ENCODE measurements at places on chromosomes 16 and 17.

- H3K4me3 ChIP-seq, result no peak overlapping the region
- H3K4me1 ChIP-seq, result peaks cover 57% of the 10 kb centered on the region
- DNase-seq, result no peak
- no peak overlapping the region for H3K27ac ChIP-seq
Observed at GRCh38 chr17:73566905-73567782, 77.1 kb downstream of the SDK2 start.

GRCh38 chr16:27793249-27793622, 243.3 kb downstream of the KATNIP start:
- H3K27ac ChIP-seq, result no peak overlapping the region
- H3K36me3 ChIP-seq, result no peaks in the 10 kb centered on the region
- H3K27me3 ChIP-seq, result peaks cover 20% of the 10 kb centered on the region
- DNase-seq, result no peak

DNA sequence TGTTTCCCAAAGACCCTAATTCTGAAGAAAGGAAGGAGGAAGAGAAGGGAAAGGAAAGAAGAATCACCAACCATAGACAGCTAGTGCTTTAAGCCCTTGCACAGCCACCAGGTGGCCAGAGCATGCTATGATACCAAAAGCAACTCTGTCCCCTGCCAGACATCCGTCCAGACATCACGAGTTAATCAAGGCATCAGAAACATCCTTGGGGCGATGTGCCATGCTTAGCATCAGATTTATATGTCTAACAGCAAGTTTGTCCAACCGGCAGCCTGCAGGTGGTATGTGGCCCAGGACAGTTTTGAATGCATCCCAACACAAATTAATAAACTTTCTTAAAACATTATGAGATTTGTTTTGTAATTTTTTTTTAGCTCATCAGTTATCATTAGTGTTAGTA, 2.9 kb upstream of the CRYBA1 start:
- no peaks in the 10 kb centered on the region for H3K27me3 ChIP-seq
- no peak for DNase-seq
- peaks cover 34% of the 10 kb centered on the region for H3K4me1 ChIP-seq
- H3K4me3 ChIP-seq, result no peak overlapping the region
- H3K27ac ChIP-seq, result no peak overlapping the region

GRCh38 chr17:35726127-35726952, 5.1 kb upstream of the RASL10B start:
- H3K27ac ChIP-seq, result peak overlapping the region; percentile 96
- no peak overlapping the region for H3K4me3 ChIP-seq
- H3K4me1 ChIP-seq, result peaks cover 73% of the 10 kb centered on the region
- peaks cover 3% of the 10 kb centered on the region for H3K27me3 ChIP-seq
- peak; percentile 64 for DNase-seq

DNA sequence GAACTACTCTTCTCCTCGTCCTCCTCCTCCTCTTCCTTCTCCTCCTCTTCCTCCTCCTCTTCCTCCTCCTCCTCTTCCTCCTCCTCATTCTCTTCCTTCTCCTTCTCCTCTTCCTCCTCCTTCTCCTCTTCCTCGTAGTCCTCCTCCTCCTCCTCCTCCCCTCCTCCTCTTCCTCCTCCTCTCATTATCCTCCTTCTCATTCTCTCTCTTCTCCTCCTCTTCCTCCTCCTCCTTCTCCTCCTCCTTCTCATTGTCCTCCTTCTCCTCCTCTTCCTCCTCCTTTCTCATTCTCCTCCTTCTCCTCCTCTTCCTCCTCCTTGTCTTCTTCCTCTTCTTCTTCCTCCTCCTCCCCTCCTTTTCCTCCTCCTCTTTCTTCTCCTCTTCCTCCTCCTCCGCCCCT, 4.1 kb upstream of the PITPNM3 start:
- DNase-seq, result no peak
- peaks cover 74% of the 10 kb centered on the region for H3K27me3 ChIP-seq
- H3K4me3 ChIP-seq, result no peak overlapping the region
- H3K36me3 ChIP-seq, result no peaks in the 10 kb centered on the region
- no peak overlapping the region for H3K27ac ChIP-seq

GRCh38 chr17:66354981-66355380, 52.6 kb downstream of the PRKCA start:
- H3K4me3 ChIP-seq, result no peak overlapping the region
- DNase-seq, result no peak
- peaks cover 4% of the 10 kb centered on the region for H3K27me3 ChIP-seq
- peaks cover 14% of the 10 kb centered on the region for H3K4me1 ChIP-seq
- H3K27ac ChIP-seq, result no peak overlapping the region

DNA sequence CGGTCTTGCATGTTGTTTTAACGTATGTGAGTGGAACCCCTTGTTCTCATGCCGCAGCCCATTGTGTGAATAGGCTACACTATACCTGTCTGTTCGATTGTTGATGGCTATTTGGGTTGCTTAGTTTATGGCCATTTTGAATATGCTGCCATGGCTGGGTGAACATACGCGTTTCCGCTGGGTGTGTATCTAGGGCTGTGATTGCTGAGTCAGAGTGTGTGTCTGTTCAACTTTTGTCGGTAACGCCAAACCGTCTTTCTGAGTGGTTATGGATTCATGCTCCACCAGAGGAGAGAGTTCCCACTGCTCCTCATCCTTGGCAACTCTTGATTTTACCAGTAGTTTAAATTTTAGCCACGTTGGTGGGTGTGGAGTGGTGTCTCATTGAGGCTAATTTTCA, 77.0 kb downstream of the METRNL start:
- H3K36me3 ChIP-seq, result no peaks in the 10 kb centered on the region
- no peak for DNase-seq
- peaks cover 19% of the 10 kb centered on the region for H3K27me3 ChIP-seq
- no peak overlapping the region for H3K4me3 ChIP-seq

DNA sequence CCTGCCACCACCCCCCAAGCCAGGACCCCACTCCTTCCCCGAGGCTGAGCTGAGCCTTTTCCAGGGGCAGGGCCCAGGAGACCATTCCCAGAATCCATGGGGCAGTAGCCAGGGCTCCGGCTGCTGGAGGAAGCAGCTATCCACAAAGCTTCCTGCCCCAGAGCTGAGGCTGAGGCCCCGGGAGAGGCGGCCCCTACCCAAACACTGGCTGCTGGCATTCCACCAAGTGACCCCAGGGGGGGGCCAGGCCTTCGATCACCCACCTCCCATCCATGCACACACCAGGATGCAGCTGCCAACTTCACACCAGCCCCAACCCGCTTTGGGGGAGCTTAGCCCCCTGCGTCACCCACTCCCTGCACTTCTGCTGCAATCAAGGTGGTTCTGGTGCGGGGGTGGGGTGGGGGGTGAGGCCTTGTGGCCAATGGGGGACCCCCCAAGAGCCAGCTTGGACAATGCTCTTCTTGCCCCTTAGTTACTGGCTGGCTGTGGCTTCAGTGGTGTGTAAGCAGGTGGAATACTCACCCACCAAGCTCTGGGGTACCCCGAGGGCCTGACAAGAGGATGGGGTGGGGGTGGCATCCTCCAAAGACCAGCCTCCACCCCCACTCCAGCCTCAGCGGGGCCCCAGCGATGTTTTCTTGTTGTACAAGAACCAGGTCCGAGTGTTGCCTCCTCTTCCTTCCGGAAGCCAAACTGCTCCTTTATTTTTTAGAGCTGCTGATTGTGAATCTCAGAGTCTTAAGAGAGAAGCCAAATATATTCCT, 16.8 kb downstream of the MYBBP1A start:
- peaks cover 4% of the 10 kb centered on the region for H3K36me3 ChIP-seq
- no peaks in the 10 kb centered on the region for H3K27me3 ChIP-seq
- no peak for DNase-seq
- H3K27ac ChIP-seq, result no peak overlapping the region

- no peak overlapping the region for H3K27ac ChIP-seq
- DNase-seq, result peak; percentile 64
- no peaks in the 10 kb centered on the region for H3K36me3 ChIP-seq
- H3K27me3 ChIP-seq, result peaks cover 64% of the 10 kb centered on the region
- H3K4me1 ChIP-seq, result peaks cover 70% of the 10 kb centered on the region
- no peak overlapping the region for H3K4me3 ChIP-seq
Observed at GRCh38 chr17:32277284-32277683, 11.7 kb downstream of the RHBDL3 start.

GRCh38 chr16:67024384-67025209, 4.4 kb upstream of the CBFB start:
- no peaks in the 10 kb centered on the region for H3K27me3 ChIP-seq
- peak overlapping the region; percentile 44 for H3K27ac ChIP-seq
- no peaks in the 10 kb centered on the region for H3K36me3 ChIP-seq
- no peak for DNase-seq
- no peak overlapping the region for H3K4me3 ChIP-seq

GRCh38 chr17:63929860-63930766, 2.0 kb downstream of the CD79B start:
- peaks cover 20% of the 10 kb centered on the region for H3K4me1 ChIP-seq
- peaks cover 5% of the 10 kb centered on the region for H3K27me3 ChIP-seq
- peak overlapping the region; percentile 71 for H3K27ac ChIP-seq
- DNase-seq, result no peak
- H3K36me3 ChIP-seq, result no peaks in the 10 kb centered on the region

- H3K27me3 ChIP-seq, result peaks cover 35% of the 10 kb centered on the region
- peak; percentile 77 for DNase-seq
- peaks cover 7% of the 10 kb centered on the region for H3K36me3 ChIP-seq
- no peak overlapping the region for H3K27ac ChIP-seq
- peak overlapping the region; percentile 87 for H3K4me3 ChIP-seq
- peaks cover 16% of the 10 kb centered on the region for H3K4me1 ChIP-seq
Observed at GRCh38 chr17:45246861-45247428, 14.9 kb downstream of the SPATA32 start.

DNA sequence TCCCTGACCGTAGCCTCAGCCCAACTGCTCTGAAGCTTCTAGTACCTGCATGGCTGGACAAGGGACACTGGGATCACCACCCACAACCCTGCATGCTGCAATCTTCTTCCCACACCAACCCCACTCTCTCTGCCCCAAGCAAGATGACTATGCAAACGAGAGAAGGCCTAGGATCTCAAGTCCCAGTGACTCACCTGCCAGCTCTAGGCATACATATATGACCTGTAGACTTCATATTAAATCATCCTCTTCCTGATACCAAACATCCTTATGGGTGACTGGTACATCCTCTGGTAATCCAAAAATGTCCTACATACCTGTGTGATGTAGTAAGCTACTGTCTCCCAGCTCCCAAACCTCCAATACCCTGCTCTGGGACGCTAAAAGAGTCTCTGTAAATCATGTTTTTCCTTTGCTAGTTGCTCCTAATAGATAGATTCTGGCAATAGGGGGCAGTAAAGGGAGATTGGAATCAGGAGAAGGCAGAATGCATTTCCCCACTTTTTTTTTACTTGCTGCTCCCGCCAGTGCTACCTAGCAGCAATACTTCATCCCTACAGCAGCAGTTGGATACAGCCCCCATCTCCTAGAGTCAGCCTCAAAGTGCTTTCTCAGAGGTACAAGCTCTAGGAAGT, 43.4 kb upstream of the SOX9 start:
- no peak for DNase-seq
- no peaks in the 10 kb centered on the region for H3K36me3 ChIP-seq
- no peaks in the 10 kb centered on the region for H3K4me1 ChIP-seq
- no peak overlapping the region for H3K4me3 ChIP-seq

DNA sequence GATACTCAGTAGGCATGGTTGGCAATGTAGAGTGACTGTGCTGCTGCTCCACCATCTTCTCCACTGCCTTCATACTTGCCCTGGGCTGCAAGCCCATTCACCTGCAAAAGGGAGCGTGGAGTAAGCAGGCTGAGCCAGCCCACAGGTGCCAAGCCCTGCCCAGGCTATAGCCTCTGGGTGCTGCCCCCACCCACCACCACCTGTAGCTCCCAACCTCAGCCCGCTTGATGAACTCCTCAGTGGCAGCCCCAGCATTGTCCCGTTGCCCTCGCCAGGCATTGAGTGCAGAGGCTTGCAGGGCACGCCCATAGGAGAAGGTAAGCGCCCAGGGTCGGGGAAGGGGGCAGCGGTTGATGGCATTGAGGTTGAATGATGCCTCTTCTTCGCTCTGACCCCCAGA, 2.2 kb upstream of the PIGS start:
- no peak overlapping the region for H3K27ac ChIP-seq
- DNase-seq, result no peak
- H3K4me1 ChIP-seq, result peaks cover 40% of the 10 kb centered on the region
- peaks cover 12% of the 10 kb centered on the region for H3K27me3 ChIP-seq

DNA sequence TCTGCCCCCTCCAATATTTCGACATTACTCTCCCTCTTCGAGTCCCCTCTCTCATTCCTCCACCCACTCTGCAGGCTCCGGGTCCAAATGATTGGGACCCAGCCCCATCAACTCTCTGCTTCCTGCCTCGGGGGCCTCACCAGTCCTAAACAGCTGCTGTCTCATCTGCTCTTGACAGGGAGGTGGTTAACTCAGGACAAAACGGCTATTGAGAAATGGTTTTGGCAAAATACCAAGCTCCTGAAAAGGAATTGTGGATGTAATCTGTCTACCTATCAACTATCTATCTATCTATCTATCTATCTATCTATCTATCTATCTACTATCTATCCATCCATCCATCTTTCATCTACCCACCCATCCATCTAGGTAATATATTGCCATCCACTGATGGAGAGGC, 2.2 kb downstream of the CD300H start:
- no peaks in the 10 kb centered on the region for H3K4me1 ChIP-seq
- H3K36me3 ChIP-seq, result no peaks in the 10 kb centered on the region
- H3K27ac ChIP-seq, result no peak overlapping the region
- no peak for DNase-seq
- H3K4me3 ChIP-seq, result no peak overlapping the region
- peaks cover 38% of the 10 kb centered on the region for H3K27me3 ChIP-seq

DNA sequence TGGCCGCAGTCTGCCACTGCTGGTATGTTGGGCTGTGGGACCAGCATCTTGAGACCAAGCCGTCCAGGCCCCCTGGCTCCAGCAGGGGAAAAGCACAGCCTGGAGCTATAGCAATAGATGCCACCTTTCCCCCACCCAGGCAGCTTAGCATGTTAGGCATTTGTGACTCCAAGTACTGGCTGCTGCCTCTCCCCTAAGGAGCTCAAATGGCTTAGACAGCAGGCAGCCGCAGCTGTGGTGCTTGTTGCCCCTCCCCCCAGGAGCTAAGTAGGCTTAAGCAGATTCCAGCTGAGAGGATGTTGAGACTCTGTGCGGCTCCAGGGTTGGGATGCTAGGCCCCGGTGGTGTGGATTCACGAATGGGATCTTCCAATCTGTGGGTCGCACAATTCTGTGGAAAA, 88.8 kb upstream of the ANKFN1 start:
- H3K4me1 ChIP-seq, result peaks cover 6% of the 10 kb centered on the region
- H3K36me3 ChIP-seq, result peaks cover 4% of the 10 kb centered on the region
- H3K27ac ChIP-seq, result no peak overlapping the region
- H3K4me3 ChIP-seq, result no peak overlapping the region
- DNase-seq, result no peak
- H3K27me3 ChIP-seq, result no peaks in the 10 kb centered on the region

GRCh38 chr17:62919388-62919787, 46.6 kb upstream of the TANC2 start:
- H3K4me3 ChIP-seq, result no peak overlapping the region
- no peak for DNase-seq
- peaks cover 2% of the 10 kb centered on the region for H3K27me3 ChIP-seq
- H3K36me3 ChIP-seq, result no peaks in the 10 kb centered on the region

DNA sequence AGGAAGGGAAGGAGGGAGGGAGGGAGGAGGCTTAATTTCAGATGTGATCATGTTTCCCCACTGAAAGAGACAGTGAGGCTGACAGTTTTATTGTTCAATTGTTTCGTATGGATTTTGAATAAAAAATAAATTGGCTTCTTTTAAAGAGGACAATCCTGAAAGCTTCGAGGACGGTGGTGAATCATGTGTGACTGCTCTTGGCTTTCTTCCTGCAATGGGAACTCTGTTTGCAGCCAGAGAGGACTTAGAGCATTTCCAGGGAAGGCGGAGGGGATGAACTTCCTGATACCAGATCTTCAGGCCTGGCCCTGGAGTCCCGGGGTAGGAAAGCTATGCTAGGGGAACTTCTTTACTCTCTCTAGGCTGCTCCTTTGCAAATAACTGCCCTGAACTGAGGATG, 72.8 kb upstream of the C16orf82 start:
- H3K4me1 ChIP-seq, result peaks cover 20% of the 10 kb centered on the region
- H3K27me3 ChIP-seq, result peaks cover 22% of the 10 kb centered on the region
- no peak overlapping the region for H3K4me3 ChIP-seq
- no peak for DNase-seq
